ENCODE measurements at places on chromosomes 1 and 21. TPM values are rescaled to one million over a fixed set of nuclear protein-coding genes. Genes with fewer than 3 reads are reported as not detected.

Gene LIPI
- not detected for total RNA-seq

Gene ETNK2
- total RNA-seq: 19.1 TPM

Gene LRRN2
- 0.16 TPM for total RNA-seq

Gene SDF4
- total RNA-seq: 116 TPM

Data from H4 (cell line).